Fibroblast of lung (primary cell): ENCODE measurements at places on chromosomes 2 and 18.

- H3K4me1 ChIP-seq = no peaks in the 10 kb centered on the region
- peak; percentile 50 for DNase-seq
- H3K36me3 ChIP-seq = no peaks in the 10 kb centered on the region
Measured at GRCh38 chr2:26088038-26088643, 54.3 kb downstream of the RAB10 start.

DNA sequence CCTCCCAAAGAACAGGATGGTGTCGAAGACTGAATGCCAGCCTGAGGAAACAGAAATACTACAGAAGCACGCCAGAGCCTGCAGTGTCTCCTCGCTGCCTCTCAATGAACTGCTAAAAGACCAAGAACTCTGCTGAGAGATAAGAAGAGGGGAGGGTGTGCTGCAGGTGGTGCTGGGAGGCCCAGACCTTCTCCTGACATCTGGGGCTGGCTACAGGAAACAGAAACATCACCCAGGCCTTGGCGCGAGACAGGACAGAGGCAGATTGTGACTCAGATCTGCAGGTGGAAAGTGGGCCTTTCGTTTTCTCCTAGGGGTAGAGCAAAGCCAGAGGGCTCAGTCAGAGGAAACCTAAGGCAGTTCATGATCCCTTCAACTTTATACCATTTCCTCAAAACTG, 250.3 kb upstream of the TCF4 start:
- H3K4me3 ChIP-seq = no peak overlapping the region
- no peaks in the 10 kb centered on the region for H3K36me3 ChIP-seq
- no peaks in the 10 kb centered on the region for H3K27me3 ChIP-seq
- no peak for DNase-seq
- no peak overlapping the region for H3K27ac ChIP-seq

DNA sequence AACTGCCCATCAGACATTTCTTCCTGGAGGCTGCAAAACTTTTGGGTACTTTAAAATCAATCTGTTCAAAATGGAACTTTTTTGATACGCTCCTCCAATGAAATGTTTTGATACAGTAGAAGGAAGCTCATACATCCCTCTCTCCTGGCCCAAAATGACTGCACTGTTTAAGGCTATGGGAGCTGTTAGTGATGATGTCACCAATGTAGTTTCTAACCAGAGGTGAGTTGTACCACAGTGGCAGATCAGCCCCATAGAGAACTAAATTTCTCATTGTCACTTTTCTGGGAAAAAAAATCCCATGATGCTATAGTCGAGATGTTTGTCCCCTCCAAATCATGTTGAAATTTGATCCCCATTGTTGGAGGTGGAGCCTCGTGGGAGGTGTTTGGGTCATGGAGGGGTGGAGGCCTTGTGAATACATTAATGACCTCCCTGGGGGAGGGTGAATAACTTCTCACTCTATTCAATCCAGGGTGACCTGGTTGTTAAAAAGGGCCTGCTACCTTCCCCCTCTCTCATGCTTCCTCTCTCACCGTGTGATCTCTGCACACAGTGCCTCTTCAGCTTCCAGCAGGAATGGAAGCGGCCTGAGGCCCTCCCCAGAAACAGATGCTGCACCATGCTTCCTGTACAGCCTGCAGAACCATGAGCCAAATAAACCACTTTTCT, 117.4 kb upstream of the NPAS2 start:
- no peaks in the 10 kb centered on the region for H3K36me3 ChIP-seq
- no peak for DNase-seq
- H3K4me3 ChIP-seq = no peak overlapping the region
- H3K27me3 ChIP-seq = peaks cover 12% of the 10 kb centered on the region
- no peaks in the 10 kb centered on the region for H3K4me1 ChIP-seq
- H3K27ac ChIP-seq = no peak overlapping the region

DNA sequence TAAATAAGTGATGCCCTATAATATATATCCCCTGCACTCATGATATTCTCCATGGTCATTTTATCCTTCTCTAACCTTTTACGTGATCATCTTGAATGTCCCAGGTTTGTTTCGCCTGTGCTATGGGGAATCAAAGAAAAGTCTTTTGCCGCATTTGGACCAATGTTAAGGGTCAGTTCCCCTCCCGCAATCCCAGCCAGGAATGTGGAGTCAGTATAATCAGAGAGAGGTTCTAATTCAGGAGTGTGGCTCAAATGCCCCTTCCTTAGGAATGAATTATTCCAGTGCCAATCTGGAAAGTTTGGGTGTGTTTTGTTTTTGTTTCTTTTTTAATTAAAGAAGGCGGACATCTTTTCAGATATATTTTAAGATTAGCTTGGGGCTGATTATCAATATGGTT, 41.8 kb downstream of the PMS1 start:
- H3K27me3 ChIP-seq = no peaks in the 10 kb centered on the region
- no peak for DNase-seq
- no peak overlapping the region for H3K4me3 ChIP-seq
- no peaks in the 10 kb centered on the region for H3K4me1 ChIP-seq

- H3K4me3 ChIP-seq = no peak overlapping the region
- no peaks in the 10 kb centered on the region for H3K36me3 ChIP-seq
- no peak overlapping the region for H3K27ac ChIP-seq
- H3K4me1 ChIP-seq = no peaks in the 10 kb centered on the region
Measured at GRCh38 chr18:2410688-2411087, 160.6 kb downstream of the METTL4 start.

DNA sequence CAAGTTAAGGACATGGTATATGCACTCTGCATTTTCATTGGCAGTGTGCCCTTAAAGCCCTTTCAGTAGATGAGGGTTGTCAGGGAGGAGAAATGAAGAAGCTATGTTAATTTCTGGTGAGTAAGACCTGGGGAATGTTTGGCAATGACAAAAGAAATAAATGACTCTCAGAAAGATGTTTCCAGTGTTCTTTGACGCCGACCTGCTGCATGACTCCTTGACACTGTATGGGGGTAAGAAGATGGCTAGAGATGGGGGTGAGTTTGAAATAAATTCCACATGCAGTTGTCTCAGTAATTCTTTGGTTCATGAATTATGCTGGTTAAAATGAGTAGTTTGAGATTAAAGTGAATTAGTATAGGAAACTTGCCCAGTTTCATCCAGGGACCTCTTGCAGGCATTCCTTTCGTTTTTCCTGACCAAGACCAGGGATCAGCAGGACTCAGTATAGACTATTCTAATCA, 5.9 kb downstream of the CCDC121 start:
- no peak overlapping the region for H3K4me3 ChIP-seq
- no peaks in the 10 kb centered on the region for H3K27me3 ChIP-seq
- peak; percentile 72 for DNase-seq
- H3K27ac ChIP-seq = no peak overlapping the region
- H3K4me1 ChIP-seq = no peaks in the 10 kb centered on the region

GRCh38 chr2:221450280-221450679, 121.8 kb downstream of the EPHA4 start:
- H3K36me3 ChIP-seq = no peaks in the 10 kb centered on the region
- DNase-seq = no peak
- no peak overlapping the region for H3K4me3 ChIP-seq
- H3K4me1 ChIP-seq = no peaks in the 10 kb centered on the region
- H3K27me3 ChIP-seq = no peaks in the 10 kb centered on the region
- H3K27ac ChIP-seq = no peak overlapping the region

- H3K27me3 ChIP-seq = no peaks in the 10 kb centered on the region
- no peak for DNase-seq
- no peaks in the 10 kb centered on the region for H3K36me3 ChIP-seq
- no peak overlapping the region for H3K4me3 ChIP-seq
- no peak overlapping the region for H3K27ac ChIP-seq
- no peaks in the 10 kb centered on the region for H3K4me1 ChIP-seq
Measured at GRCh38 chr2:21358976-21359375, 235.2 kb downstream of the TDRD15 start.

DNA sequence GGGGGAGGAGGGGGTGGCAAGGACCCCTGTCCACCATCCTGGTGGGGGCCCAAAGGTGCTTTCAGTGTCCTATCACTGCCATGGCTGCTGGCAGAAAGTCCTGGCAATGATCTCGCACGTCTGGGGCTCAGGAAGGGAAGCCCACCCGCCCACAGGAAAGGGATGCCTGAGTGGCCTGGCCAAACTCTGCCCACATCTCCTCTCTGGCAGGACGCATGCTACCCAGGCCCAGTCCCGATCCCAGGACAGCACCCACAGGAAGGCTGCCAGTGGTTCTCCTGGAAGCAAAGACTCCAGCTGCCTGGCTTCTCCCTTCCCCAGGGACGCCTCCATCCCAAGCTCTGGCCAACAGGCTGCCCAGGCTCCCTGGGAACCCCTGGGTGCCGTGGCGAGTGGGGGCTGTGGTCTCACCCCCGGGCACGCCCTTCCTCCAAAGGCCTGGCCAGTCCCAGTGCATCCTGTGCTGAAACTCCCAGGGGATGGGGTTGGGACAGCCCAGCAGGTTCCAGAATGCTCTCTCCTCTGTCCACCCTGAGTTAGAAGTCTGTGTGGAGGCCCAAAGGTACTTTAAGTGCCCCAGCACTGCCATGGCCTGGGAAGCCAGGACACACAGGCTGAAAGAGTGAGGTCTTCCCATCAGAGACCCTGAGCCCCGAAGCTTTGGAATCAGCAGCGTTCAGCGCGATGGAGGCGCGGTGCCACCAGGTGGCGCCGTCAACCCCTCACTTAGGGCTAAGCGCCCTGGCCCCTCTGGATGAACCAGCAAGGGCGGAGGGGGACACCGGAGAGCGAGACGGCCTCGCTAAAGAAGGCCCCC, 29.8 kb upstream of the TAF1B start:
- H3K4me3 ChIP-seq = no peak overlapping the region
- peak; percentile 63 for DNase-seq
- no peaks in the 10 kb centered on the region for H3K36me3 ChIP-seq
- H3K27ac ChIP-seq = no peak overlapping the region
- H3K27me3 ChIP-seq = no peaks in the 10 kb centered on the region

GRCh38 chr2:14941151-14941631, 308.7 kb downstream of the LRATD1 start:
- H3K27ac ChIP-seq = no peak overlapping the region
- no peaks in the 10 kb centered on the region for H3K27me3 ChIP-seq
- peak; percentile 65 for DNase-seq
- no peaks in the 10 kb centered on the region for H3K36me3 ChIP-seq

- peaks cover 10% of the 10 kb centered on the region for H3K4me1 ChIP-seq
- DNase-seq = peak; percentile 90
- no peak overlapping the region for H3K4me3 ChIP-seq
Measured at GRCh38 chr2:74576863-74577229, 22.3 kb downstream of the DOK1 start.
